ENCODE measurements at places on chromosomes 7 and 10.

- peak; percentile 79 for DNase-seq
Observed at GRCh38 chr10:133307776-133308420, 774 bp downstream of the TUBGCP2 start.

DNA sequence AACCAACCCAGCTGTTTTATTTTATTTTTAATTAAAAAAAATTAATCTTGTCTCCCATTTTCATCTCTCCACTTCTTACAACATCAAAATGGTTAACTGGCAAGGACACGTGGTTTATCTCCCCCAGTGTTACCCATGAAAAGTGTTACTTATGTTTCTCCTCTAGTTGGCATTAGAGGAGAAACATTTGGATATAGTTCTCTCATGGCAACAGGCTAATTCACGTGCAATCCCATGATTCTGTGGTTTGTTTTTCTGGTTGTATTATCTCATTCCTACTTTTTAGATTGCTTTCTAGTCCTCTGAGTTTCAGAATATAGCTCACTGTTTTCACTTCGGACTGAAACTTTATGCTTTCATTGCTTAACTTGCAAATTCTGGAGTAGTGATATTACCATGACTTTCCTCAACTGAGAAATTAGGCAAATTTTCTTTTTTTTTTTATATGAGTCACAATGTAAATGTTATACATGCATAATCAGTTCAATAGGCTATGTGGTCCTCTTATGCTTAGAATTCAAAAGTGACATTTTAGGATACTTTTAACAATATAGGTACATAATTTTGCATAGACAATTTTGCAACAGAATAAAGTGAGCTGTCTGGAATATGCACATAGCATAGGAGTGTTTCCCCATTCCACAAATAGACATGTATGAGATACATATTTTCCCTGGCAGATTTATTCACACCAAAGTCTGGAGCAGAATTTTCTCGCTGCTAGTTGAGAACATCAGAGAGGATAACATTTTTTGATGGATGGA, 43.0 kb downstream of the LHFPL3 start:
- DNase-seq: no peak

- DNase-seq: no peak
Observed at GRCh38 chr10:36087006-36088005, 445.2 kb upstream of the FZD8 start.

GRCh38 chr10:80684259-80684658, 146.6 kb downstream of the SH2D4B start:
- no peak for DNase-seq

DNA sequence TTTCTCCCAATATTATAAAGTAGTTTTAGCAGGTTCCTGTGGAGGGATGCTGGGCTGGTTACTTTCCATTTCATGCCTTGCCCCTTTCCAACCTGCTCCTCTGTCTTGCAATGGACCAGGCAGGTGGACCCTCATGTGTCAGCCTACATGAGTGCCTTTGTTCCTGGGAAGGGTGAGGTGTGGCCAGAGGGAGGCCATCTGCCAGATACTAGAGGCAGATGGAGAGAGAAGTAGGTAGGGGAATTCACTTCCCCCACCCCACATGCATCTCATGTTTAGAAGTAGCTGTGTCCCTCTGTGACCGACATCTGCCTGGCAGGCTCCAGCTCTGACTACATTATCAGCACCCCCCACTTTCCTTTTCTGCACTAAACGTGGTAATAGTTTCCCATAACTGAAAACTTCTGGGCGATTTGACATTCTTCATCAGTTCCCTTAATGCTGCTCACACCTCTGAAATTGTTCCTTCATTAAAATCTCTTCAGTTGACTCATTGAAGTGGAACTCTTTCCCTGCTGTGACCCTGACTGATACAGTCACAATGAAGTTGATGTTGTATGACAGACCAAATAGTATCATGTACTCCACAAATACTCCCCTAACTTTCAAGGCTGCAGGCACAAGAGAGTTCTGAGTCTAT, 396.3 kb upstream of the FZD8 start:
- no peak for DNase-seq

DNA sequence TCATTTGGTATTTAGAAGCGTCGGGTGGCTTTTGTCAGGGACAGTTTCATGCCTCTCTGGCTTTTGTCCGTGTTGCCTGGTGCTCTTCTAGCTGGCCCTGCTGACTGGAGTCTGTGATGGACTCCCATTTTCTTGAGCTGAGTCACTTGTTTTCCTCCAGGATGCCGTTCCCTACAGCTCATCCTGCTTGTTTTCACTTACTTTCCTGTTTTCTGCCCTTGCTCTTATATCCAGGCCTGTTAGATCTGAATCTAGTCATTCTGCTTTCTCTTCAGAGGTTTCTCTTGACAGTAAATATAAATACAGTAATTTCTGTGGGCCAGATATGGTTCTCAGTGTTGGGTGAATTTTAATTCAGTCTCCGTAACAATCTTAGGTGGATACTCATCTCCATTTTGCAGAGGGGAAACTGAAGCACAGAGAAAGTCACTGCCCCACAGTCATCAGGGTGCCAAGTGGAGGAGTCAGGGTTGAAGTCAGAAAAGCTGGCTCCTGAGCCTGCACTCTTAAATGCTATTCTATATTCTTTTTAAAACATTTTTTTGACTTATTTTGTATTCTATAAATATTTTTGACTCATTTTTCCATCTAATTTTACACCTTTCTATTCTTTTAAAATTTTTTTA, 85.4 kb downstream of the CCNY start:
- DNase-seq: no peak

DNA sequence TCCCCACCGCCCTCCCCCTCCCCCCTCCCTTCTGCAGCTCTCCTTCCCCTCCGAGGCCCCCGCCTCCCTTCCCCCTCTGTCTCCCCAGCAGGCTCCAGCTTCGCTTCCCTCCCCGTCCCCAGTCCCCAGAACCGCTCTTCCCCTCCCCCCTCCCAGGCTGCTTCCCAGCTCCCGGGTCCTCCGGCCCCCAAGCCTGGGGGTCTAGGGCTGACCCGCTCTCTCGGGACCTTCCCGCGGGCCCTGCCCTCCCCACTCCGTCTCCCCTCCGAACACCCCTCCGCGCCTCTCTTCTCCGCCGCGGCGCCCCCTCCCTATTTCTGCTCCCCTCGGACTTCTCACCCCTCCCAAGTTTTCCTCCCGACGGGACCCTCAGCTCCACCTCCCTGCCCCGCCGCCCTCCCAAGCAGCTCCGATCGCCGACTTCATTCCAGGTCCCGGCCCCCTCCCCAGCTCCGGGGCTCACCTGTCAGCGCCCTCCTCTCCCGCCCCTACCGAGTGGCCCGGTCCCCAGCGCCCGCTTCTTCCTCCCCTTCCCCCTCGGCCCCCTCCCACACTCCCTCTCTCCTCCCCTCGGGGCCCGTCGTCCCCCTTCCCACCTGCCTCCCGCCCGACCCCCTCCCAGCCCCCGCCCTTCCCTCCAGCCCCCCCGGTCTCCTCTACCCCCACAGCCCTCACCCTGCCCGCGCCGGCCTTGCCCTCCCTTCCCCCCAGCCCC, 990 bp downstream of the ZNF467 start:
- DNase-seq: no peak
